ENCODE measurements at places on chromosomes 12 and 14. TPM values are rescaled to one million over a fixed set of nuclear protein-coding genes. Genes with fewer than 3 reads are reported as not detected.

The PIWIL1 gene
- polyA plus RNA-seq: not detected

The PRKD1 gene
- not detected for polyA plus RNA-seq

The VTI1B gene
- polyA plus RNA-seq: 75.0 TPM

The SERPINA10 gene
- not detected for polyA plus RNA-seq

The TCHP gene
- polyA plus RNA-seq: 9.1 TPM

The SIX6 gene
- polyA plus RNA-seq: not detected

The LAG3 gene
- 1.3 TPM for polyA plus RNA-seq

The ING4 gene
- polyA plus RNA-seq: 156 TPM

The ALG10B gene
- 0.83 TPM for polyA plus RNA-seq

GRCh38 chr12:47870175-47870781 lies 34.5 kb downstream of the VDR start:
- H3K27me3 ChIP-seq: no peaks in the 10 kb centered on the region
- H3K36me3 ChIP-seq: no peaks in the 10 kb centered on the region
- no peak overlapping the region for H3K27ac ChIP-seq
- no peak for DNase-seq
- H3K4me1 ChIP-seq: peaks cover 1% of the 10 kb centered on the region
- H3K4me3 ChIP-seq: no peak overlapping the region

- DNase-seq: no peak
- no peaks in the 10 kb centered on the region for H3K36me3 ChIP-seq
- no peak overlapping the region for H3K4me3 ChIP-seq
- no peaks in the 10 kb centered on the region for H3K27me3 ChIP-seq
Measured at GRCh38 chr12:68919581-68920239, 13.3 kb downstream of the CPM start.

DNA sequence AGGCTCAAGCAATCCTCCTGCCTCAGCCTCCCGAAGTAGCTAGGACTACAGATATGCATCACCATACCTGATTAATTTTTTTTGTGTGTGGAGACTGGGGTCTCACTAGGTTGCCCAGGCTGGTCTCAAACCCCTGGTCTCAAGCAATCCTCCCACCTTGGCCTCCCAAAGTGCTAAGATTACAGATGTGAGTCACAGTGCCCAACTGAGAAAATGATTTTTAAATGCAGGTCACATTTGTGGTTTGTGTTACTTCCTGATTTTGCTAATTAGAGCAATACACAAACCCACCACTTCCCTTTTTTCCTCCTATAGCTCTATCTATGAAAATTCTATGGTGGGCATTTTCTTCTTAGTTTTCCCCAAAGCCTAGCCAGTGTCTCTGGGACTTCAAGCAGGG lies 45.5 kb upstream of the TMEM263 start:
- H3K4me3 ChIP-seq: no peak overlapping the region
- no peaks in the 10 kb centered on the region for H3K36me3 ChIP-seq
- peaks cover 22% of the 10 kb centered on the region for H3K4me1 ChIP-seq
- H3K27me3 ChIP-seq: peaks cover 3% of the 10 kb centered on the region

DNA sequence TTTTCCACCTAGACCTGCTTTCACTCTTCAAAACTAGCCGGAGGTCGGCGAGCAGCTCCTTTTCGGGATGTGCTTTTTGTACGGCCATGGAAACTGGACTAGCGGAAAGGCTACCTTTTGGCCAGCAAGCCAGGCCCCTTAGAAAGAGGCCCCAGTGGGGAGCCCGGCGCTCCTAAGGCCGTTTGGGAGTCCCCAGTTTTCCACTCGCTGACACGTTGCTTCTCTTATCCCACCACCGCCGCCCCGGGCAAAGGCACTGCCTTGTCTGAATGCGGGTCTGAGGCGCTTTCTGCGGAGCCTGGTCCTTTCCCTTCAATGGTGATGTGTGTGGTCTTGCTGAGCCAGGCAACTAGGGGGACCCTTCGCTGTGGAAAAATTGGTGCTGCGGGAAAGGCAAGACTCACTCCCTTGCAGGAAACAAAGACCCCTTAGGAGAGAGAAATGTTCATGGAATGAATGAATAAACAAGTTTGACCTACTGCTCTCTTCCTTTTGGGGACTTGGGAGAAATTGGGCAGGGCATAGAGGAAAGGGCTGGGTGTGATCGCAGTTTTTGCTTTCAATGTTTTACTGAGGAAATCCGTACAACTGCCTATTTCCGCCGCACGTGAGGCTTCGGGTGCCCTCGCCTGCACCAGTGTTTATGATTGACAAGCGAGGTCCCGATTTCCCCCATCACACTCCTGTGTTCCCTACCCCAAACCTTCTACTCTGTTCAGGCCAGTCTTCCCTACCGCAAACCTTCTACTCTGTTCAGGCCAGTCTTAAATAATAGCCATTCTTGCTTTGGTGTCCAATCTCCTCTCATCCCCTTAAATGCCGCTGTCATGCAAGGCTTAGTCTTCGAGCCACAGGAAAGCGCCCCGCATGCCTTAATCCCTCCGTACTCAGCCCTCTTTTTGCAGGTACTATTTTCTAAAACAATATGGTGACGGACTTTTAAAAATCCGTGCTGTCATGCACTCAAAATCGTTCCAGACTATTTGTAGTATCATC lies 1.0 kb upstream of the SLC38A2 start:
- peak overlapping the region; percentile 98 for H3K4me3 ChIP-seq
- peaks cover 26% of the 10 kb centered on the region for H3K27me3 ChIP-seq
- H3K4me1 ChIP-seq: peaks cover 47% of the 10 kb centered on the region
- H3K27ac ChIP-seq: peak overlapping the region; percentile 99
- peak; percentile 39 for DNase-seq
- H3K36me3 ChIP-seq: peaks cover 7% of the 10 kb centered on the region

GRCh38 chr14:70845601-70846000 lies 36.3 kb upstream of the MAP3K9 start:
- no peak overlapping the region for H3K27ac ChIP-seq
- DNase-seq: no peak
- no peak overlapping the region for H3K4me3 ChIP-seq
- no peaks in the 10 kb centered on the region for H3K4me1 ChIP-seq
- no peaks in the 10 kb centered on the region for H3K36me3 ChIP-seq

DNA sequence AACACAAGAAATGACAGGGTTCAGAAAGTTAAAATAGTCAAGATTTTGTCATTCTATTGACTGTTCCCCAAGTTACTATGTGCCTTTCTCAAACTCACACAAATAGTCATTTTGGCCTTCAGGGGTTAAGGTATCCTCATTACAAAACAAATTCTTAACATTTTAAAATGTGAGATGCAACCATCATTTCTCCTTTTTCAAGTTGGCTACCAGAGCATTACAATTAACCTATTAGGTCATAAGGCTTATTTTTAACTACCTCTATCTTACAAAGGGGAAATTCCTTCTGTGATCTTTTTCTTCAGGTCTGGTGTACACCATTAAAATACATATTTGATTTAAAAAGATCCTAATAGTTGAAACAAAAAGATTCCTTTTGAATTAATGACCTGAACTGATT lies 61.2 kb downstream of the SLC38A1 start:
- H3K4me1 ChIP-seq: peaks cover 57% of the 10 kb centered on the region
- DNase-seq: no peak
- H3K4me3 ChIP-seq: no peak overlapping the region
- H3K27me3 ChIP-seq: peaks cover 1% of the 10 kb centered on the region
- no peak overlapping the region for H3K27ac ChIP-seq

DNA sequence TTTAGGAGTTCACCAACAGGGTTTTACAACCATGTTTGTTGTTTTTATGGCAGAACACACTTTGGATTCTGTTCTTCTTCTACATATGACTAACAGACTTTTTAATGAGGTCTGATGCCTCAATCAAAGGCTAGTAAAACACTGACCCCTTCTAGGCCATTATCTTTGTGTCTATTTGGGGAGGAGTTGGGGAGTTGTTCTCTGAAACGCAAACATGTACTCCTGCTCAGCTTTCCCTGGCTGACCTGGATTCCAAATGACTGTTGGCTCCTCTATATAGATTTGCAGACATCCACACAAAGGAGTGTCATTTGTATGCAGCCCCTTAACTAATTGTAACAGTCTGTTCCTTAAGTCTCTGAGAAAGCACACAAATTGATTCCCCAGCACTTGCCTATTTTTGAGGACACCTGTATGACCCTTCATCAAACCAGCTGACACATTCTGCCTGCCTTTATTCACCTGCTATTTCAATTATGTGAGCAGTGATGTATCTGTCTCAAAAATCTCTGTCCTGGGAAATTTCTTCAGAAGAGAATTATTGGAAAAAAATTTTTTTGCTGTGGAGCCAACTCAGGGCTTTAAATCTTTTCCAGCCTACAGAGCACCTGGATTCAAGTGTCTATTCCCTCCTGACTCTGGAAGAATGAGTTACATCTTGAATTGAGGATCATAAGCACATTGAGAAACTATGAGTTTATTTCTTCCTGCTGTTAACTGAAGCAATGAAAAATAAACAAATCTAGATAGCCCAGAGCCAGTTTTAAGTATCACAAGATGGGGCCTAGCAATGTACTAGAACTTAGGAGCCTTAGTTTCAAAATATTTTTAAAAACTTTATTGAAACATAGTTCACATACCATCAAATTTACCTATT lies 417.2 kb downstream of the RAD51B start:
- no peaks in the 10 kb centered on the region for H3K4me1 ChIP-seq
- H3K4me3 ChIP-seq: no peak overlapping the region
- no peaks in the 10 kb centered on the region for H3K36me3 ChIP-seq

DNA sequence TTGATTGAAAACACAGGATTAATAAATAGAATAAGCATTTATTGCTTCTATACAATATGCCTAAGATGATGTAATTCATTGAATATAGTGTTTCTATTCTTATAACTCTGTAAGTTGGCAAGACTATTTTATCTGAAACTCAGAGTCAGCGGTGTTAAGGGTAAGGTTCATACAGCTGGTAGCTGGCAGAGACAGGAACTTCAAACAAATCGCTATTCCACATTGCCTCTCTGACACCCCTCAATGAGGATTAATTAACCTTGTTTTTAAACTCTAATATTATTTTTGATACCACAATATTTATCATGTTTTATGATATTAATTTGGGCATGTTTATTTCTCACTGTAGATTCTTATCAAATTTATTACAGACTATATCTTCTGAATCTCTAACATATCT lies 323.4 kb downstream of the ACSS3 start:
- H3K36me3 ChIP-seq: no peaks in the 10 kb centered on the region
- DNase-seq: no peak
- peaks cover 2% of the 10 kb centered on the region for H3K27me3 ChIP-seq
- H3K4me3 ChIP-seq: no peak overlapping the region
- no peak overlapping the region for H3K27ac ChIP-seq

GRCh38 chr12:8950702-8951478 lies 1.4 kb upstream of the M6PR start:
- peak overlapping the region; percentile 92 for H3K27ac ChIP-seq
- H3K4me3 ChIP-seq: peak overlapping the region; percentile 93
- H3K27me3 ChIP-seq: peaks cover 18% of the 10 kb centered on the region
- peaks cover 4% of the 10 kb centered on the region for H3K36me3 ChIP-seq
- DNase-seq: peak; percentile 49
- peaks cover 88% of the 10 kb centered on the region for H3K4me1 ChIP-seq

GRCh38 chr14:56271970-56272369 lies 153.8 kb downstream of the PELI2 start:
- H3K4me1 ChIP-seq: no peaks in the 10 kb centered on the region
- no peaks in the 10 kb centered on the region for H3K27me3 ChIP-seq
- no peaks in the 10 kb centered on the region for H3K36me3 ChIP-seq
- H3K27ac ChIP-seq: no peak overlapping the region
- no peak for DNase-seq

GRCh38 chr12:9943240-9943639 lies 11.1 kb upstream of the CLEC2A start:
- peak; percentile 17 for DNase-seq
- H3K4me1 ChIP-seq: peaks cover 35% of the 10 kb centered on the region
- H3K4me3 ChIP-seq: peak overlapping the region; percentile 33
- H3K36me3 ChIP-seq: no peaks in the 10 kb centered on the region
- peaks cover 2% of the 10 kb centered on the region for H3K27me3 ChIP-seq

DNA sequence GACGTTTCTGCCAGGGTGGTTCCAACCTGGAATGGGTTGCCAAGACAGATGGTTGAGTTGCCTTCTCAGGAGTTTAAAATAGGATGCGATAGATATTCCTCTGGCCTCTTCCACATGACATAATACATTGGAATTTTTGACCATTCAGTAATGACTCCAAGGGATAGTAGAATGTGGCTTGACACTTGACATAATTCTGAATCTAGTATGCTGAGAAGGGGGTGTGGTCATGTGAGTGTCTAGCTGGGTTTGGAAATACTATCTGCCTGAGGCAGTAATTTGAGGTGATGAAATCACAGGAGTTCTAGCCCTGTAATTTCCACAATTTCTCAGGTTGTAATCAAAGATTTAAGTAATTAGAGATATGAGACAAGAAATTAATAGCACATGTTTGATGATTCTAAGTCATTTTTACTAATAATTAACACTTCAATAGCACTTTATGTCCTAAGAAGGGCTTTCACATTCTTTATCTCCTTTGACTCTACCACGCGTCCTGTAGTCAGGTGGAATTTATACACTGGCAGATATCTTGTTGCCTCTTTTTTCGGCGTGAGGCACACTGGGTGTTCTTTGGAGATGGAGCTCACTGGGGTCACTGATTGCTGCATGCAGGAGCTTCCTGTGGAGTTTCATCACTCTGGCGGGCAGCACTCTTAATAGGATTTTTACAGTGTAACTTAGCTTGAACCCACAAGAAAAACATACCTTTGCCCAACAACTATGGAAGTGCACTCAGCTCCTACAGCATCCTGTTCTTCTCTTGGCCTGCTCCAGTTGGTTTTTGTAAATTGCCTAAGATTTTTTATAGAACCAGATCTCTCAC lies 3.2 kb upstream of the AMIGO2 start:
- peaks cover 5% of the 10 kb centered on the region for H3K27me3 ChIP-seq
- no peak overlapping the region for H3K4me3 ChIP-seq
- DNase-seq: no peak
- H3K4me1 ChIP-seq: peaks cover 84% of the 10 kb centered on the region

GRCh38 chr12:26153421-26154154 lies 28.8 kb upstream of the BHLHE41 start:
- H3K36me3 ChIP-seq: no peaks in the 10 kb centered on the region
- DNase-seq: no peak
- no peak overlapping the region for H3K27ac ChIP-seq
- H3K27me3 ChIP-seq: peaks cover 6% of the 10 kb centered on the region
- H3K4me3 ChIP-seq: no peak overlapping the region

GRCh38 chr12:109330282-109331230 lies 17.1 kb upstream of the MYO1H start:
- no peak overlapping the region for H3K4me3 ChIP-seq
- no peak overlapping the region for H3K27ac ChIP-seq
- peaks cover 6% of the 10 kb centered on the region for H3K27me3 ChIP-seq
- no peaks in the 10 kb centered on the region for H3K36me3 ChIP-seq
- no peak for DNase-seq
- H3K4me1 ChIP-seq: no peaks in the 10 kb centered on the region

DNA sequence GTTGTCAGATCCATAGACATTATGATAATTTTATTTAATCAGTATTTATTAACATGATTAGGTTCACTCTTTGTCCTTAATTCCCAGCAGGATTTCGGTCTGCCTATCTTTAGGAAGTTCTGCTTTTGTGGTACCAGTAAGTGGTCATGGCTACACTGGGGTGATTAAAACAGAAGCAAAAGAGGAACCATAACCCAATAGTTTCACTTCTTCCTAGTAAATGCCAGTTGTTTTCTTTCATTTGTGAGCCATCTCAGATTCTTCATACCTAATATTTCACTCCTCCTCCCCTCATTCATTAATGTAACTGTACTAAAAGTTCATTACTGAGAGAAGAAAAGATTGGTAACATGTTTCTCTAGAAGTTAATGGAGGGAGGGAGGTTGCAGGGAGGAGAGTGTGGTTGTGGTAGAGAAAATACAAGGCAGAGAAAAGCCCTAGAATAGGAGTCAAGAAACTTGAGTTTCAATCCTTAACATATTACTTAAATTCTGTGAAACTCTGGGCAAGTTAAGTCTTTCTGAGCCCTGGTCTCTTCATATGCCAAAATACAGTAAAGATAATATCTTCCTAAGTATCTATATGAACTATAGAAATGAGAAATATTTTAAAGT lies 101.2 kb downstream of the PEBP1 start:
- DNase-seq: no peak
- peak overlapping the region; percentile 41 for H3K27ac ChIP-seq
- peaks cover 7% of the 10 kb centered on the region for H3K4me1 ChIP-seq
- no peaks in the 10 kb centered on the region for H3K27me3 ChIP-seq
